ENCODE measurements at places on chromosomes 2 and 18.

GRCh38 chr2:105776560-105776928 lies 31.8 kb downstream of the NCK2 start:
- DNase-seq, result no peak

GRCh38 chr2:211187602-211188001 lies 631.2 kb downstream of the CPS1 start:
- no peak for DNase-seq

- DNase-seq, result no peak
Observed at GRCh38 chr2:28833740-28834470, 23.3 kb downstream of the SPDYA start.

- DNase-seq, result no peak
Observed at GRCh38 chr2:218642786-218643185, 16.6 kb downstream of the ZNF142 start.
